ENCODE measurements at places on chromosomes 4 and X.

GRCh38 chr4:97577004-97577403, 566.3 kb downstream of the STPG2 start:
- DNase-seq: no peak

DNA sequence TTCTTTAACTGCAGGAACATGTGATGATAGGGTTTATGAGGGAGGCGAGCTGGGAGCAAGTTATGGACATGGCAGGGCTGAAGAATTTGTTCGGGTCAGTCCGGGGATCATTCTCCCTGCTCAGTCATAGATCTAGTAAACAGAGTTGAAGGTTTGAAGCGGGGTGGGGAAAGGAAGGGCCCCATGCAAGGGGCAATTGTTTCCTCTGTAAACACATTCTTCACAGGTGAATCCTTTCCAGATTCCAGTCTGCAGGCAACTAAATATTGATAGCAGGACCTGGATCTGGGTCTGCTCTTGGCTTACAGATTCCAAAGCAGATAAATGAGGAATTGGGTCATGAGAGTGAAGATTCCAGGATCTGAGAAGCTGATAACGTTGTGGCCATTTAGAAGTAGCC, 44.3 kb upstream of the ARHGAP24 start:
- DNase-seq: no peak

DNA sequence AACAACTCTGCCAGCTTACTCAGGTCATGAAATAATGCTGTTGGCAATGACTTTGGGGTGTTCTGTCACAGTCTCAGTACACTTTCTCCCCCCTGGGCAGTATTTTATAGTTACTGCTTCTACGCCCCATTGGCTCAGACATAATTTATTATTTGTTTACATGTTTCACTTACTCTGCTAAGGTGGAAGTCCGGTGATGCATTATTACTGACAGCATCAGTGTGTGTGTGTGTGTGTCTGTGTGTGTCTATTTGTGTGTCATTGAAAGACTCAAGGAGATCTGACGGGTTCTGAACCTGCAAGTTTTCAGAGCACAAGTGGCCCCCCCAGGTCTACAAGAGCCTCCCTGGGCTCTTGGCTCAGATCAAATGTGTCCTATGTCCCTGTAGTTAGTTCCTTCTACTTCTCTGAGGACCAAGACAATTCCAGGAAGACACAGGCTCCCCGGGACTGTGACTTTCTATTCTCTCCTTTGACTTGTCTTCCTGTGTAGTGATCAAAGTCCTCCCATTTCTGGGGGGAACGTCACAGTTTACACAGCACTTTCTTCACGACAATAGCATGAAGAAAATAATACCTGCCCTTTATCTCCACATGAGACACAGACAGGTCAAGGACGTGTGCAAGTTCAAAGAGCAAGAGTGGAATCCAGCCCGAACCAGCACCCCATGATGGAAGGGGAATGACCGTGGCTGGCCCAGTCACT, 283.7 kb upstream of the GATB start:
- DNase-seq: no peak

DNA sequence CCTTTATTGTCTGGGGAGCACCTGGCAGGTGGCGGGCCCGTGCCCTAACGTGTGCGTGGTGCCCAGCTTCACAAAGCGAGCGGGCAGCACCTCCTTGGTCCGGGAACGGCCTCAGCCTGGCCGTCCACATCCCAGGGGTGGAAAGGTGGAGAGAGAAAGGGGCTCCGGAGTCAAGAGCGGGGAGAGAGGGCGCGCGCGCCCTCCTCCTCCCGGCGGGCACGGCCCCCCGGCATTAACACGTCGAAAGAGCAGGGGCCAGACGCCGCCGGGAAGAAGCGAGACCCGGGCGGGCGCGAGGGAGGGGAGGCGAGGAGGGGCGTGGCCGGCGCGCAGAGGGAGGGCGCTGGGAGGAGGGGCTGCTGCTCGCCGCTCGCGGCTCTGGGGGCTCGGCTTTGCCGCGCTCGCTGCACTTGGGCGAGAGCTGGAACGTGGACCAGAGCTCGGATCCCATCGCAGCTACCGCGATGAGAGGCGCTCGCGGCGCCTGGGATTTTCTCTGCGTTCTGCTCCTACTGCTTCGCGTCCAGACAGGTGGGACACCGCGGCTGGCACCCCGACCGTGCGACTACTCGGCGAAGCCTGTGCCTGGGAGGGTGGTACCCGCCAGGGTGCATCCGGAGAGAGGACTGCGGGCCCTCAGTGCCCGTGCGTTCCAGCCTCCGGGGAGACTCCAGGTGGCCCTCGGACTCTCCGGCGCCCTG, at the start of gene KIT:
Gene KIT (plus strand): TSS at position 407 of the 701 bp plus-strand sequence. CDS start 58 bp downstream, at position 465.
- peak; percentile 4 for DNase-seq

DNA sequence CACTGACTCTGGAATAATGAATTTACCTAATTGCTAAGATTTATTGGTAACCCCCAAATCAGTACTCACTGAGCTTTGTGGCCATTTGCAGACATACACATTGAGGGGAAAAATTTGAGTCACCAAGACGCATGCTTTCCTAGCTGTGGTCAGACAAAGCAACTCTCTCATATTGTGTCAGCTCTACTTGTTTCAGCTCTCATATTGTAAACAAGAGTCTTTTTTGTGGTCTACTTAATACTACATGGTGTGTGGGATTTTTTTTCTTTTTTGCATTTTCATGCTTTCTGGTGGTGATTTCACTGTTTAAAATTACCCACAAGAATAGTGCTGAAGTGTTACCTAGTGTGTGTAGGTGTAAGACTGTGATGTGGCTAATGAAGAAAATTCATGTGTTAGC, 428.2 kb upstream of the GALNT7 start:
- no peak for DNase-seq

- no peak for DNase-seq
These were observed 121.8 kb downstream of the GPR143 start for GRCh38 chrX:9643807-9644206.

GRCh38 chr4:77911842-77912450, 49.3 kb downstream of the MRPL1 start:
- DNase-seq: no peak

GRCh38 chrX:71637848-71638247, 19.5 kb upstream of the CXCR3 start:
- no peak for DNase-seq

GRCh38 chrX:51242212-51242611, 90.4 kb upstream of the NUDT10 start:
- no peak for DNase-seq

GRCh38 chrX:132638313-132638712, 149.5 kb upstream of the MBNL3 start:
- no peak for DNase-seq

GRCh38 chr4:22802876-22803275, 110.1 kb downstream of the GBA3 start:
- DNase-seq: no peak

GRCh38 chrX:49876750-49877149, 2.5 kb upstream of the USP27X start:
- no peak for DNase-seq

DNA sequence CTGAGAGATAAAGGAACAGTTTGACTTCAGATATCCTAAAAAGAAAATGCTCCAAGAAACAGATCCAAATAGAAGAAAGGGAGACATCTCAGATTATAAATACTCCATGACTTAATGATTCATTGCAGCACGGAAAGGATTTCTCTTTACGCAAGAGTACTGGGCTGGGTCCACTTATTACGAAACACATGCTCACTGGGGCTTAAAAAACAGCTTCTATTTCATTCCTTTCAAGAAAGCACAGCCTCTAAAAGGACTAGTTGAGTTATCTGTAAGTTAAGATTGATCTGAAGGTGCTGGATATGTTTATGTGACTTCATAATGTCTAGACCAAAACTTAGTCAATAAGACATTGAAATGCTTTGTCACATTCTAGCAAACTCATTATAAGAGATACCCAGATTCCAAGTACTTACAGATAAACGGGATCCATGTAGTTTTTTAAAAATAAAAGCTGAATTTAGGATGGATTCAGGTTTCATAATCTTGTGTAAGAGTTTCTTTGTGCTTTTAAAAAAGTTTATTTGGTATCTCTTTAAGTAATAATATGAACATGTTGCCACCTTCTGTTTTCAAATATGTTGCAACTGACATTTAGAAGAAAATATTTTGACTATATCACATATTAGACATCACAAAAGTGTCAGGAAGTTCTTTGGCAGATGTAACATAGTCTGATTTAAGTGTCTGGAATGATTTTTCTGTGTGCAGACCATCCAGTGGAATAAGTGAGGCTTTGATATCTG, 109.5 kb upstream of the MYOZ2 start:
- no peak for DNase-seq

GRCh38 chr4:184275766-184276165, 58.1 kb upstream of the ENPP6 start:
- no peak for DNase-seq

- no peak for DNase-seq
These were observed 87.5 kb downstream of the MAMLD1 start for GRCh38 chrX:150450519-150451177.

DNA sequence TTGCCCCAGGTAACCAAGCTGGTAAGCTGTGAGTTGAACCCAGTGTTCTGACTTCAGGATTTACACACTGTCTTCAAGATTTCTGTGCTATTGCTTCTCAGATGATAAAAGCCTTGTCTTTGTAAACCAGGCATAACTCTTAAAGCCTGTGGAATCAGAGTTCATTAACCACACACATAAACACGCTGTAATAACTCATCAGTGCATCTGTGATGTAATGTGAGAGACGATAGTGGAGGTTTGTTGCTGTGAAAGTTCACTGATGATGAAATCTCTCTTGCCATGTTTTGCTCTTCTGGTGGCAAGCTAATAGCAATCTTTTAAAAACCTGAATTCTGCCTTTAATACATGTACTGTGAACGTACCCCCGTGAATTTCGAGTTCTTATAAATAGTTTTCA, 41.5 kb downstream of the CLCN4 start:
- DNase-seq: no peak

GRCh38 chr4:5164221-5164912, 113.1 kb downstream of the STK32B start:
- no peak for DNase-seq

GRCh38 chrX:153477901-153478300, 7.5 kb upstream of the HAUS7 start:
- no peak for DNase-seq

GRCh38 chrX:138229718-138230117, 481.8 kb downstream of the FGF13 start:
- no peak for DNase-seq

DNA sequence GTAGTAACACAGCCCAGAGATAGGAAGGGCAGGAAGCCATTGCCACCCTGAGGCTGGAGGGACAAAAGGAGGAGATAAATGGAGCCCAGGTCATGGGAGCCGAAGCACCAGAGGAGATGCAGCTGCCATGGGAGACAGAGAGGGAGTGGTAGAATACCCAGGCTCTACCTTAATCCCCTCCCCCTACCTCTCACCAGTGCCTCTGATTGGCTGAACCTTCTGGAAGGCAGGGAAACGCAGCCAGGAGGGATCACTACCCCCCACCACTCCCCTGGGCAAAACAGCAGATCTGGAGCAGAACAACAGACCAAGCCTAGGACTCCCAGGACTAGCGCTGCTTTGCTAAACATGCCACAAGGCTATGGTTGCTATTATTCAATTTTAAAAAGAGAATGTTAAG, 114.2 kb downstream of the ZNF827 start:
- DNase-seq: no peak

DNA sequence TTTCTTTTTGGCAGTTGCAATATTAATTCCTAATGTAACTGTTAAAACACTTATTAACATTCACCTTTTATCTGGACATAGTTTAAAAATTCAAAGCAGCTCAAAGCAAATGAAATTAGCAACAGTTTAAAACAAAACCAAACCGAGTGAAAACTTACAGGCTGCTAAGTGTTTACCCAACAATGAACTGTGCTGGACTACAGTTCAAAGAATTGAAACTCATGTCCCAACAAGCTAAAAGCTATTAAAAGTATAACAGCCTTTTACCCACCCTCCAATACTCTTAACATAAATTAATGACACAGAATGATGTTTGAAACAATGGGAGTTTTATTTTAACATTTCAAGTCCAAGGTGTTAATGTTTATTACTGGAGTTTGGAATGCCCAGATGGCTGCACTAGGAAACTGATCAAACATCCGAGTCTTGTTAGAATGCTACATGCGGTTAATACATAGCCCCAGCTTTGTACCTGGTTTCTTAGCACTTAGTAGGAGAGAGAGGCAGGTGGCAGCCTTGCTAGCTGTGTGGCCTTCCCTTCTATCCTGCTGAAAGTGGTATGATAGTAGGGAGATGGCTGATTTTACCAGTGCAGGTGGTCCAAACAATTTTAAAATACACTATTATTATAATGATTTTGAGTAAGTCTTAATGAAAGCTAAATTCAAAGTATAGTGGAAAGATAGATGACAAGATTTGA, 21.1 kb upstream of the FRYL start:
- no peak for DNase-seq

DNA sequence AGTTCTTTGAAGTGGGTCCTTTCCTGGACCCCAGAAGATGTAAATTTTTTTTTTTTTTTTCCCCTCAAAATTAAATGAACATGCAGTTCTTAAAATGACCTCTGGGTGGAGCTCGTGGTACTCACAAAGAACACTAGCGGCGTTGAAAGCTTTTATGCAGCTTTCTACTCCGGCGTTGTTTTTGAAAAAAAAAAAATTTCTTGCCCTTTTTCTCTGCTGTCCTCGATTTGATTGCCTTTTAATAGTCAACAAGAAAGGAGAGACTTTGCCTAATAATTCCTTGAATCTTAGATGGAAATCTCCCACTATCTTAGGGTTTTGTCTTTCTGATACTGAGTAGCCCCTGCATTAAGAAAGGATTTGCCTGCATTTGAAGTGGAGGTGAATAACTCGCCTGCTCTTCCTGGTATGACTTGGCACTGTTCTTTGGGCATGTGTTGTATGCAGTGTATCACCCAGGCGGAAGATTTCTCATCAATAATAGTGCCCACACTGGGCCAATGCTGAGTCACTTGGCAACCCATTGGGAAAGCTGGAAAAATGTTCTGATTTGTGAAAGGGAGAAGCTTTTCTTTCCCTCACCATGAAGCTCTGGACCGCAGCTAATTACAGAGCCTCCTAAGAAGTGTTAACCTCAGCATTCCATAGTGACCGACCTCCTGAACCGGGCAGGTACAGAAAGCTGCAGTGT, 104.0 kb downstream of the PHEX start:
- DNase-seq: no peak

DNA sequence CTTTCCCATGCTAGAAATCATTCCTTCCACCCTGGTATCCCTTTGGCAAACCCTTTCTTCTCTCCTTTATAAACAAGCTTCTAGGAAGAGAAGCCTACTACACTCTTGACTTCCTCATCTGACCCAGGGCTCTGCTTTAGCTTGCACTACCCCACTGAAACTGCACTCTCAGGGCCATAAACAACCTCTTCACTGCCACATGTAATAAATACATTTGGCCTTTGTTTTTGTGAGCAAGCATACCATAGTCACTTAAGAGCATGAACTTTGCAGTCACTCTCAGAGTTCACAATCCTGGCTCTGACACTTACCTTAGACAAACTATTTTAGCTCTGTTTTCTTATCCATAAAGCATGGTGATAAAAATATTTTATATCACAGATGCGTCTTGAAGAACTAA, 50.7 kb upstream of the USP38 start:
- no peak for DNase-seq

DNA sequence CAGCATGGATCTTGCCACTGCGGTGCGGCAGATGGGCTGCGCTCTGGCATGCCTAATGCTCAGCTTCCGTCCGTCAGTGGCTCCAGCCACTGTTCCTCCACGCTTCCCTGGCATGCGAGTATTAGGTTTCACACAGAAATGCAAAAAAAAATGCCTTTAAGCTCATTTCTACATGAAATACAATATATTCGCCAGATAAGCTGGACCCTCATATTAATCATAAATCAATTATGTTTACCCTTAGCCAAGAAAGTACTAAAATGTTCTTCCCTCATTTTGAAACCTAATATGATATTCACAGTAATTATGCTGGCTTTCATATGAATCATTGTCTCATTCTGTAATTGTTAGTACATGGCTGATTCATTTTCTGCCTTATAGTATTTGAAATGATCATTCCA, 115.5 kb upstream of the FAM241A start:
- DNase-seq: no peak

Measured in stimulated activated CD4-positive, alpha-beta T cell treated with anti-CD3 and anti-CD28 coated beads, Interleukin-4, amount 100 ng/mL, for 4 hours (primary cell).